Endothelial cell (in vitro differentiated cells): ENCODE measurements at places on chromosomes 2 and 18.

DNA sequence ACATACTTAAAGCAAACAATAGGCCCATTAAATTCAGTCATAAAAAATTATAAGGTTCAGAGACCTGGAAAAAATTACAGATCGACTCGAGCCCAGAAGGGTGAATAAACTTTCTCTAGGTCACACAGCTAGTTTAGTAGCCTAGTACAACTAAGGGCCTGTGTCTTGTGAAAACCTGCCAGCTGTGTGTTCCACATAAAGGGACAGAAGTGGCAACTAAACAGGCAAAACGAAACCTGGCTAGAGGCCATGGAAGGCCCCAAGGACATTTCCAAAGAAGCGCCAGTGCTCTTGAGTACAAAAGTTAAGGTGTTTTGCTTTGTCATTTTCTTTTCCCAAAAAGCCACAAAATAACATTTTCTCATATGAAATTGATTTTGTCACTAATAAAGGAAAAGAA, 164.9 kb downstream of the L3MBTL4 start:
- no peak for DNase-seq

- DNase-seq: no peak
Measured at GRCh38 chr2:39179974-39180960, 59.4 kb upstream of the SOS1 start.

GRCh38 chr2:84823788-84824187, 57.1 kb downstream of the TRABD2A start:
- DNase-seq: no peak

GRCh38 chr2:127632592-127633489, 13.1 kb upstream of the GPR17 start:
- no peak for DNase-seq
